Activated naive CD8-positive, alpha-beta T cell treated with anti-CD3 and anti-CD28 coated beads for 36 hours (primary cell): ENCODE measurements at places on chromosomes 1 and 21.
A peak's percentile ranks its signal among the peaks of the same experiment; 100 is the strongest.

- DNase-seq, result no peak
Observed at GRCh38 chr1:47906009-47906432, 91.2 kb downstream of the TRABD2B start.

DNA sequence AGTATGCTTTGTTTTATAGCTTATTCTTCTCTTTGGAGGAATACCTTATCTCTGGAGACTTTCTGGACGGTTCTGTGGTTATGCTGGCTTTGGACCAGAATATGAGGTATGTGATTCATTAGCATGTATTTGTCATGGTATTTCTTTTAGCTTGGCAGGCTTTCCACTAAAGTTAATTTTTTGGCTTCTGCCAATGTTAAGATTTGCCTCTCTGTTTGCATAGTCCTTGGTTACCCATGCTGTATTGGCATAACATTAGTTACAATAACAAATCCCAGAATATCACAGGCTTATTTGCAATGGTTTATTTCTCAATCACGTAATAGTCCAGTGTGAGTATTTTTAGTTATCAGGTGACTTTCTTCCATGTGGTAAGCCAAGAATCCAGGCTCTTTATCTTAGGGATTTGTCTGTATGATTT lies 9.7 kb downstream of the ZMPSTE24 start:
- no peak for DNase-seq

GRCh38 chr1:162360874-162361260 lies 15.8 kb downstream of the SPATA46 start:
- DNase-seq, result no peak

- DNase-seq, result peak; percentile 58
Observed at GRCh38 chr1:2091611-2092604, 41.7 kb downstream of the PRKCZ start.

GRCh38 chr21:37164742-37165141 lies 91.7 kb downstream of the TTC3 start:
- no peak for DNase-seq

DNA sequence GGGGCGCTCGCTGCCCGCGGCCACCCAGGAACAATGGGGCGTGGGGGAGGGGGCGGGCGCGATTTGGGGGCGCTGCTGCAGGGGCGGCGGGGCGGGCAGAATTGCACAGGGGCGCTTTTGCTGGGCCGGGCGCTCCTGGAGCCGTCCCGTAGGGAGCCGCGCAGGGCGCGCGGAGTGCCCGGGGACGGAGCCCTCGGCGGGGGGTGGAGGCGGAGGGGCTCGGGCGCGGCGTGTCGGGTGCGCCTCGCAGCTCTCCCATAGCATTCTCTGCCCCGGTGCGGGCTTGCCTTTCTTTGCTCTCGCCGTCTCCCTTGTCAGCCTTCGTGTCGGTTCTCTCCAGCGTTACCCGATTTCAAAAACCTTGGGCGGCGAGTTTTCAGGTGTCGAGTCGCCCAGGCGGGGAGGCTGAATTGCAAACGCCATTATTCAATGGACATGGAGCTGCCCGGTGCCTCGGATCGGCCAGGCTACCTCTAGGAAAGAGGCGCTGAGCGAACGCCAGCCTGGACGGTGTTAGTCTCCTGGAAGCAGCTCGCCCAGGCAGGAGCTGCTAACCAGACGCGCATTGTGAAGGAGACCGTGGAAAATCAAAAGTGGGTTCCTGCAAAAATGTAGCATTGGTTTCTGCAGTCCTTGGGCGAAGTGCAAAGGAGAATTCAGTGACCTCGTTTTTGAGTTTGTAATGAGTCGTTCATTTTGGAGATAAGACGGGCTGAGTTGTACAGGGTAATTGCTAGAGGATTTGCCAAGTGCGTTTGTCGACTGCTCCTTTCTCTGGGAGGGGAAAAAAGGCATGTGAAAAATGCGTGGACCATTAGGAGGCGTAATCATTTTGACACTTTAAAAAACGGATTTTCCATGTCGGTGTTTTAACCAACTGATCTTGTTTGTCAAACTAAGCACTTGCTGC lies 626 bp downstream of the CXADR start:
- DNase-seq, result peak; percentile 34

DNA sequence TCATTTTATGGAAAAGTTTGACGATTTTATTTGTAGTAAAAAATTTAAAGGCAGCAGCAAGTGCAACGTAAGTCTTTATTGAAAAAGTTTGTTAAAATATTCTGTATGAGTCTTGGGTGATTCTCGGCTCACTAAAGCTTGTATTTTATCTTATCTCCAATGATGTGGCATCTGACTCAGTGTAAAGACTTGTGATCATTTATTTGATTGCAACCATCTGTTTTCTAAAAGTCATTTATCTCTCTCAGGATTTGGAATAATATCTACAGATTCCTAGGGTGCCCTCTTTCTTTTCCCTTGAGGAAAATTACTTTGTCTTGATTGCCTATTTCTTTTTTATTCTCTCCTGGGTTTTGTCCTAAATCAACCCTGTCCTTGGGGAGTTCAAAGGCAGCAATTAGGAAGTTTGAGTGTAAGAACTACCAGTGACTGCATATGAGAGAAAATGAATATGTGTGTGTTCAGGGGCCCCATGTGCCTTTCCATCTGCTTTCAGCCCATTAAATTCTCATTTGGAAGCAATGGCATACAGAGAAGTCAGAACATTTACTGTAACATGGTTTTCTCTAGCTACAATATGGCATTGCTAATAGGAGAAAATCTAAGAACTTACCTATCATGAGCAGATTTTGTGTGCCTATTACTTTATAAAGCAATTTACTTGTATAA lies 575.0 kb upstream of the CHRM3 start:
- DNase-seq, result no peak

DNA sequence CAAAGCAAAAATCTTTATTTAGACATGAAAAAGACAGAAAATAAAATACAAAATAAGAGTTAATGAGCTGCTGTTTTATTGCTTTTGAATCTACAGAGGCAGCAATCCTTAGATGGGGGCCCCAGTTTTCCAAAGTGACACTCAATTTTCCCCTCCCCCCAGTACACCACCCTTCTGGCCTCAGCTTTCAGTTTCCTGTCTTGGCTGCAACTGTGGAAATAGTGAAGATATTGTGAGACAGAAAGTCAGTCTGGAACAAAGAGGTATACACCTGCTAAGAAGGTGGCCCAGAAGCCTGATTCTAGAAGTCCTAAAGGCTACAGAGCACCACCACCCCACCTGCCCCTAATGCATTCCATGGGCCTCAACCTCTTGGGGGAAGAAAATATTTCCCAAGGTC lies 1.1 kb upstream of the MTMR11 start:
- DNase-seq, result peak; percentile 34

GRCh38 chr1:204465546-204466415 lies 28.8 kb downstream of the PIK3C2B start:
- DNase-seq, result no peak

DNA sequence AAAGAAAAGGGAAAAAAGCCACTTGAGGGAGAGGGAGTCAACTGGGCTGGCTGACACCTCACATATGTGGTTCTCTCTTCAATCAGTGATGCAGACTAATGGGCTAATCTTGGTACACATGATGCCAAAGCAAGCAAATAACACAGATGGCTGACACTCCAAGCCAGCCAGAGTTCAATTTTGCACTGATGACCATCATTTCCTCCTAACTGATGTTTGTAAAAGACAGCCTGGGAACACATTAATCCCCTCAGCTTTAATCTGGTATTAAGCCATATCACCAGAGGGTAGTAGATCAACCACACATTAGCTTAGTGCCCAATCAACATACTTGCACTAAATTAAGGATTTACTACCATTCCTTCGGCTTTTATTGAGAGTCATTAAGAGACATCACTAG lies 2.8 kb downstream of the VPS72 start:
- no peak for DNase-seq

DNA sequence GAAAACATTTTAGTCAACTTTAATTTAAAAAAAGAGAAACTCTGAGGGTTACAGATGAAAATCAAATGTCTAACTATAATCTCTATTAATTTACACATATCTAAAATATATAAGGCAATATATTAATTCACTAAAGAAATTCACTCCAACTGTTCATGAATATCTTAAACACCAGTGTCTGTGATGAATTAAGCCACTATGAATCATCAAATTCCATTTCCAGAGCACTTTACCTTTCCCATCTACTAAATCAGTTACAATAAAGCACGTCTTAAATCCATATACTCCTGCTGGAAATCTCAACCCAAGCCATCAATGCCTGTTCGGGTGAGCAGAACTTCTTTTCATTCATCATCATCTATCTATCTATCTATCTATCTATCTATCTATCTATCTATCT lies 4.3 kb downstream of the TAF5L start:
- no peak for DNase-seq

GRCh38 chr1:229664133-229664689 lies 38.2 kb downstream of the URB2 start:
- DNase-seq, result peak; percentile 83

DNA sequence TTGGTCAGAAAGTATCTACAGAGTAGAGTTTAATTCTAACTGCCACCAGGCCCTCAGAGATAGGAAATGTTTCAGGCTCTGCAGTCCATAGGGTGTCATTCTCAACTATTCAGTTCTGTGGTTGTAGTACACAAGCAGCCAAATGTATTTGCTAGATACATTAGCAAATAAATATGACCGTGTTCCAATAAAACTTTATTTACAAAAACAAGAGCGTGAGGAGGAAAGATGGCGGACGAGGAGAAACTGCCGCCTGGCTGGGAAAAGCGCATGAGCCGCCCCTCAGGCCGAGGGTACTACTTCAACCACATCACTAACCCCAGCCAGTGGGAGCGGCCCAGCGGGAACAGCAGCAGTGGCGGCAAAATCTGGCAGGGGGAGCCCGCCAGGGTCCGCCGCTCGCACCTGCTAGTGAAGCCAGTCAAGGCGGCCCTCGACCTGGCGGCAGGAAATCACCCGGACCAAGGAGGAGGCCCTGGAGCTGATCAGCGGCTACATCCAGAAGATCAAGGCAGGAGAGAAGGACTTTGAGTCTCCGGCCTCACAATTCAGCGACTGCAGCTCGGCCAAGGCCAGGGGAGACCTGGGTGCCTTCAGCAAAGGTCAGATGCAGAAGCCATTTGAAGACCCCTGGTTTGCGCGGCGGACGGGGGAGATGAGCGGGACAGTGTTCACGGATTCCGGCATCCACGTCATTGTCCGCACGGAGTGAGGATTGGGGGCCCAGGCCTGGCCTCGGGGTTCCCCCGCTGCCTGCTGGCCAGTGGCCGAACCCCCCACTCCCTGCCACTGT lies 286.1 kb downstream of the LRRC40 start:
- DNase-seq, result no peak

DNA sequence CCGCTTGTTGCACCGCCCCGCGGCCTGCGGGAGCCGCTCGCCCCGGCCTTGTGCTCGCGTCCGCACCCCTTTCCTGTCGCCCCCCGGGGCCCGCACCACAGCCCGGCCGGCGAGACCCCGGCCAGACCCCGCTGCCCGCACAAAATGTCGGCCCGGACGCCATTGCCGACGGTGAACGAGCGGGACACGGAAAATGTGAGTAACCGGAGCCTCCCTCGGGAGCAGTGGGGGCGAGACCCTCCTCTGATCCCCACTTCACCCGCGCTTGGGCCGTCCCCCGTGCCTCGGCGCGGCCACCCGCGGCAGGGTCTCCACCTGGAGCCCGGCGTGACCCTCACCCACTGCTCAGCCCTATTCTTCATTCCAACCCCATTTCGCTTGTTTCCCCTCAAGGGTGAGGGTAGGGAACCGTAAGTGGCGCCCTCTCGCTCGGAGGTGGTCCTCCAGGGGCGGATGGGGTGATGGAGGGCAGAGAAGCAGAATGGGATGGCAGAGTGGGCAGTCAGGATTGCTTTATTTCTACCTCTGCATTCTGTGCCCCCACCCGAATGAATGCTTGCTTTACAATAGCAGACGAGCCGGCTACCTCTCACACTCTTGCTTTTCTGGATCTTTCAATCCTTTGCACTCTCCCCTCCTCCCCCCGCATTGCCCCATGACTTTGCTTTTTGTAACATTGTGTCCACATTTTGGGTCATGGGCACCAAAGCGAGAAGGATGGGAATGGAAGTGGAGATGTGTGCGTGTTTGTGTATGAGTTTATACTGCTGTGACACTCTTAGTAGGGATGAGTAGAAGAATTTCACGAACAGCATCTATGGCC lies 954 bp downstream of the MARK1 start:
- peak; percentile 10 for DNase-seq

GRCh38 chr1:63537940-63538339 lies 14.6 kb downstream of the EFCAB7 start:
- DNase-seq, result no peak

DNA sequence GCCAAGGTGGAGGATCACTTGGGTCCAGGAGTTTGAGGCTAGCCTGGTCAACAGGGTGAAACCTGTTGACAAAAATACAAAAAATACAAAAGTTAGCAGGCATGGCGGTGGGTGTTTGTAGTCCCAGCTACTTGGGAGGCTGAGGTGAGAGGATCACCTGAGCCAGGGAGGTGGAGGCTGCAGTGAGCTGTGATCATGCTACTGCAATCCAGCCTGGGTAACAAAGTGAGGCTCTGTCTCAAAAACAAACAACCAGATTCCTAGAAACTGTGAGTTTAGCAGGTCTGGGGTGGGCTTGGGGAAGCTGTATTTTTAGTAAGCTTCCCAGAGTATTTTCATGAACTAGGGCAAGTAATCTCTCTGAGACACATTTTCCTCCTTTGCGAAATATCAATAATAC lies 5.2 kb upstream of the MYOM3 start:
- no peak for DNase-seq

DNA sequence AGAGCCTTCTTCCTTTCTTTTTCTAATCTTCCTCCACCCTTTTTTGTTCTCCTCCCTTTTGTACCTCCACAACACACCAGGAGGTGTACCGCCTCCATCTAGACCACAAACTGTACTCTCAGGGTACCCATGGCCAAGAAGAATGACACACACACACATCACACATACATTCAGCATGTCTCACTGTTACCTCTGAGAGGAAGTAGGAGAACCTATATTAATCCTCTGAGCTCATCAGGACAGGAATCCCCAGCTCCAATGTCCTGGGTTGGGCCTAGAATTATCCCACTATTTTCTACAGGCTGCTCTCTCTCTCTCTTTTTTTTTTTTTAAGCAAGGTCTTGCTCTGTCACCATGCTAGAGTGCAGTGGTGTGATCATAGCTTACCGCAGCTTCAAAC lies 36.7 kb downstream of the ATP2B4 start:
- no peak for DNase-seq
